ENCODE measurements at places on chromosomes 3 and 15.
A peak's percentile ranks its signal among the peaks of the same experiment; 100 is the strongest.

DNA sequence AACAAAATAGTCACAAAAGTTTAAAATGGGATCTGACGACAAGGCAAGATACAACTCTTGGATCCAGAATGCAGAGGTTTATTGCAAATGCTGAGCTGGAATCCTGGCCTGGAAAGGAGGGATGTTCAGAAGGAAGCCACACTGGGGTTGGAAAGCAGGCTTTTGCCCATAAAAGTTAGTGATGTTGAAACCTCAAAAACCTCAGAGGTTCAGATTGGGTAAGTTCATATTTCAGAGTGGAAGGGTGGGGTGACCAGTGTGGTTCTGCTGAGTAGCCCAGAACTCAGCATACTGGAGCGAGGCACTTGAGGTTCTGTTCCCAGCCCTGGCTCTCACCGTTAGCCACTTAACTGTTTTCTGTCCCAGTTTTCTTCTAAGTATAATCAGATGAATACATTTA is 114.0 kb upstream of the OSTN start:
- DNase-seq, result no peak

GRCh38 chr3:185648396-185648795 is 62.3 kb downstream of the SENP2 start:
- no peak for DNase-seq

GRCh38 chr3:94961423-94962100 is 898.7 kb downstream of the NSUN3 start:
- no peak for DNase-seq

- no peak for DNase-seq
Measured at GRCh38 chr15:89172921-89173320, 48.5 kb downstream of the RLBP1 start.

DNA sequence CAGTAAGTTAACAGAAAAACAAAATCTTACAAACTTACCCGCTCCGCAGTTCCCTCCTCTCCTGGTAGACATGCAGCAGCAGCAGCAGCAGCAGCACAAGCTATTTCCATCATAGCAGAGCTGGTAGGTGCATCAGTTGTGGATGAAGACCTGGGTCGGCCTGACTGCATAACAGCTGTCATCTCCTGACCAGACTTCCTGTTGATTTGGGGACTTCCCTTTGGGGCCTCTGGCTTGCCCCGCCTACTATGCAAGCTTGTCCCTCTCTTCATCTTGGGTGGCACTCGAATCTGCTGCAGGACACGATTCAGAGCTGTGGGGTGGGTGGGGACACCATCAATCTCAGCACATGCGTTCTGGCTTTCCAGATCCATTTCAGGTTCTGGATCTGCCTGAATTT is 65.7 kb downstream of the TMCC1 start:
- DNase-seq, result peak; percentile 64

- DNase-seq, result no peak
Measured at GRCh38 chr15:65476903-65477302, 40.6 kb downstream of the DPP8 start.

- no peak for DNase-seq
Measured at GRCh38 chr3:47464588-47464987, 11.2 kb downstream of the SCAP start.

DNA sequence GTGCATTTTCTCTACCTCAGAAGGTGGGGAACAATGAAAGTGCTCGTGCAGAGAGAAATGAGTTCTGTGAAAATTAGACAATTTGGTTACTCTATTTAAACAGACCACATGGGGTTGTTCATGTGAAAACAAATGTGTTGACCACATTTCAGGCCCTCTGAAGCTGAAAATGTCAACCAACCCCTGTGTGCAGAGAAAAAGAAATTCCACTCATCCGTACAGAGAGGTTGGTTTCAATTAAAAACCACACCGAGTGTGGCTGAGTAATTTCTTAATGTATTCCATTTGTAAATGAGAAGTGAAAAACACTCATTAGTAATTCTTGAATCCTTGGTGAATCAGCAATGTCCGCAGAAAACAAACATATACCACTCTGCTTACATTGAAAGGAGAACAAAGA is 46.9 kb upstream of the SLC7A14 start:
- DNase-seq, result no peak

DNA sequence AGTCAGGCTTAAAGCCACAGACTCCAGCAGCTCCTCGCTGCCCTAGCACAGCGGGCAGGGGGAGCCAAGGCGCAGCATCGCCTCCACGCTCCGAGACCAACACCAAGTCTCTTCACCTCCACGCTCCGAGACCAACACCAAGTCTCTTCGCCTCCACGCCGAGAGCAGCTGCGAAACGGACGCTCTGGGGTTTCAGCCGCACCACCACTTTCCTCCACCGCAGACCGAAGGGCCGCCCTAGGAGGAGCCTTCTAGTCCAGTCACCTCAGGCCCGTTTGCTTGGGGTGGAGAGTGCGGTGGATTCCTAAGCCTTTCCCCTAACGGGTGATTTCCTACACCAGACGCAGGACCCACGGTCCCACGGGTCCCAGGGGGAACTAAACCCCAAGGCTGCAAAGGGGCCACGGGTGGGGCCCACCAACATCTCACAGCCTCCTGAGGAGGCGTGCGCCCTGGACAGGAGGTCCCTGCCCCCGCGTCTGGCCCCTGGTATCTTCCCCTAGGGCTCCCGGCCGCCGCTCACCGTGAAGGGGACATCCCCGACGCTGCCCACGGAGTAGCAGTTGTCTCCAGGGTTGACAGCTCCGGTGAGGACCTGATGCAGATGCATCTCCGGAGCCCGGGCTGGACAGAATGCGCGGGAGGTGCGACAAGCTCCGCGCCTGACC is 501 bp downstream of the DMXL2 start:
- peak; percentile 10 for DNase-seq

GRCh38 chr3:105527949-105528348 is 161.2 kb downstream of the ALCAM start:
- DNase-seq, result no peak

GRCh38 chr15:57221134-57221533 is 155.2 kb upstream of the CGNL1 start:
- DNase-seq, result no peak
